ENCODE measurements at places on chromosomes 2 and 18.
A peak's percentile ranks its signal among the peaks of the same experiment; 100 is the strongest.

- DNase-seq: no peak
These were observed 62.9 kb upstream of the TUBA3E start for GRCh38 chr2:130261099-130261498.

DNA sequence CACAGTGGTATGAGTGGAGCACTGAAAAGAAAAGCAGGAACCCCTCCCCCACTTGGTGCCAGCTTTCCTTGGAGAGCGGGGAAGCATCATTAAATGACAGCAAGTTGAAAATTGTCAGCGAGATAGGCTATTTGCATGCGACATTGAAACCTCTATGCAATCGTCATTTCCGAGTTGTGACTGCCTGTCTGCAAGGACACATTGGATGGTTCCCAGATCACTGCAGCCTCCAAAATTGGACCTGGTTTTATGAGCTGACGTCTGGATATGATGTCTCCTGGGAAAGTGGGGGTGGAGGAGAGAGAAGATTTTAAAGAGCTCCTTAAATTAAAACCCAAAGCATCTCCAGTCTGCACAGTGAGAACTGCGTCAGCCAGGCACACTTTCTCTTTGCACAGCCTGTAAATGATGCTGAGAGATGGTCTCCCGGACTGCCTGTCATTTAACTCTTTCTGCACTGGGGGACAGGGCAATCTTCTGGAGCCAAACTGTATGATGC lies 57.8 kb upstream of the KIF5C start:
- no peak for DNase-seq

DNA sequence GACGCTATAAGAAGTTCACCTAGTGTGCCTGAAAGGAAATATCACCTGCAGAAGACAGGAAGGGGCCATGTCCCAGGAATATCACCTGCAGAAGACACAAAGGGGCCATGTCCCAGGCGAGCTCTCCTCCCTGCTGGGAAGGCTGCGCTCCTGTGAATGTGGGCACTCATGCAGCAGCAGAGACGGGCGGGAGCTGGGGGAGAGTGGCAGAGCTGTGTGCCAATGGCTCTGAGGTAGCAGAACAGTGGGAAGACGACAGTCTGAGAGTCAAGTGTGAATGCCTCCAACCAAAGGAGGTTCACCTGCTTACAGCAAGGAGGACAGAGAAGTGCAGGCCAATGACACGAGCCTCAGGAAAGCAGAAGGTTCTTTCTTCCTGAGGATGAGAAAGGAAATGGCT lies 117.9 kb upstream of the SALL3 start:
- no peak for DNase-seq

GRCh38 chr2:190533175-190533967 lies 1.2 kb downstream of the NEMP2 start:
- no peak for DNase-seq

DNA sequence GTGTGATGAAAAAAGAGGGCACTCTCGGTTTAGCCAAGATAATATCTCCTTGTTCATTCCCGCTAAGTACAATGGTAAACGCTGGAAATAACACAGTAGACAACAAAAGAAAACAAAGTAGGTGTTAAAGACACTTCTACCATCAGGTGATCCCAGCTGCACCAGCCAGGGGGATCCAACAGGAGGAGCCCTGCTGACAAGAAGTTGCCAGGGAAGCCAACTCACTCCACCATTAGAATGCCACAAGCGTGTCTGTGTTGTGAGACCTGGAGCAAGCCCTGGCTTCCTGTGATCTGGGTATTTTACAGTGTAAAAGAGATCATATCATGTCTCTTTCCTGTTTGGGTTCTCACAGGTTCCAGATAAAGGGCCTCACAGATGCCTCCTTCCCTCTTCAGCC lies 117.0 kb downstream of the GRB14 start:
- no peak for DNase-seq

- peak; percentile 72 for DNase-seq
These were observed 82.1 kb downstream of the ACTR2 start for GRCh38 chr2:65309699-65310098.

DNA sequence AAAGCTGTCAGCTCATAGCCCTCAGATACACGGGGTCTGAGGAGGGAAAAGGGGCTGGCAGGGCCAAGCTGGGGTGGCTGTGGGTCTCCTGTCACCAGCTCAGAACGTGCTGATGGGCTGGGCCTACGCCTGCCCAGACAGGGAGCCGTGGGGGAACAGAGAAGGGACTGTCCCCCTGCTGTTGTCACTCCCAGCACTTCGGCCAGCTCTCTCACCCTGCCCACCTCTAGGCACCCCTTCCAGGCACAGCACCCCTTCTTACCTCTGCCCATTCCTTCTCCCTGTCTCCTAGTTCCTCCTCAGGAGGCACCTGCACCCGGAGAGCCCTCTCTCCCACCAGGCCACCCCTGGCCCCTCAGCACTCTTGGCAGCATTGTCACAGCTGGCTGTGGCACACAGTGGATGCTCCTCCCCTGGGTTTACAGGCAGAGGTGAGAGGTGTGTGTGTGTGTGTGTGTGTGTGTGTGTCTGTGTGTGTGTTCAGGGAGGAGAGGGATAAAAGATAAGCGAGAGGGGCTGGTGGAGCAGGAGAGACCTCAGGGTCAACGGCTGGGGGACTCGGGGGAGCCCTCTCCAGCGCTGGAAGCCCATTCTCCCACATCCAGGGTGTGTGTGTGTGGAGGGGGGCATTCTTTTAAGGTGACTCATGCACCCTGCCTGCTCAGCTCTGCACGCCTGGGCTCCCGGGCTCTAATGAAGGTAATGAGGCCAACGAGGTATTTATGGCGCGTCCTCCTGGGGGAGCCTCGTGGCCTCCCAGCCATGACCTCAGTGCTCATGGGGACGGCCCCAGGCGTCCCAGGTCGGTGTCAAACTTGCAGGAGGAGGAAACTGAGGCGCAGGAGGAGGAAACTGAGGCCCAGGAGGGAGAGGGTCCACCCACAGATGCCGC lies 66.1 kb upstream of the SMAD7 start:
- DNase-seq: no peak

GRCh38 chr2:233994151-233994550 lies 56.4 kb upstream of the SPP2 start:
- DNase-seq: no peak

GRCh38 chr2:235492850-235493344 lies 946 bp upstream of the AGAP1 start:
- no peak for DNase-seq

DNA sequence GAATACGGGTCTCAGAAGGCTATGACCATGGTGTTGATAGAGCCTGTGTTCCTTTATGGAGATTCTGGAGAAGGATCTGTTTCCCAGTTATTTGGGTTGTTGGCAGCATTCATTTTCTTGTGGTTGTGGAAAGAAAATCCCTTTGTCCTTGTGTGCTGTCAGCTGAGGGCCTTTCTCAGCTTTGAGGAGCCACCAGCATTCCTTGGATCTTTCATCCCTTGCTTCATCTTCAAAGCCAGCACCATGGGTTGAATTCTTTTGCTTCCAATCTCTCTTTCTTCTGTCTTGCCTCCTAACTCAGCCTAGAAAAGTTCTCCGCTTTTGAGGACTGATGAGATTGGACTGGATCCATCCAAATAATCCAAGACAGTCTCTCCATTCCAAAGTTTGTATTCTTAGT lies 103.2 kb upstream of the MMADHC start:
- no peak for DNase-seq
